ENCODE measurements at places on chromosomes 7 and 10.

- DNase-seq: peak; percentile 40
Observed at GRCh38 chr10:44689368-44689767, 221.8 kb upstream of the TMEM72 start.

- no peak for DNase-seq
Observed at GRCh38 chr7:40315277-40315676, 180.5 kb downstream of the SUGCT start.

DNA sequence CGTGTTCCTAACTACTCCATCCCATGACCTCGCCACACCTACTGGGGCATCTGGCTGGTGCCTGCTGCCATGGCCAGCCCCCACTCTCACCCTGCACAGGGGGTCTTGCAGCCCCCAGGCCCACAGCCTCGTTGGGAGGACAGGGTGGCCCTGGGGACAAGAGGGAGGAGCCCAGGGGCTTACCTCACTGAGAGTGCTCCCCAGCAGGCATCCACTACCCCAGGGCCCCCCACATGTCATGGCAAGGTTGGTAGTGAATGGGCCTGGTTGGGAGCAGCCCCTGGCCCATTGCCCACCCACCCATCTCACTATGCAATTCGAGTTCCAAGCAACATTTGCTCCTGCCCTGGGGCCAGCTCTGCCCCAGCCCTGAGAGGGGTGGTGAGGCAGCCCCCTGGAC is 24.0 kb upstream of the AMZ1 start:
- DNase-seq: no peak

- no peak for DNase-seq
Observed at GRCh38 chr7:148397985-148398384, 192.6 kb upstream of the C7orf33 start.

DNA sequence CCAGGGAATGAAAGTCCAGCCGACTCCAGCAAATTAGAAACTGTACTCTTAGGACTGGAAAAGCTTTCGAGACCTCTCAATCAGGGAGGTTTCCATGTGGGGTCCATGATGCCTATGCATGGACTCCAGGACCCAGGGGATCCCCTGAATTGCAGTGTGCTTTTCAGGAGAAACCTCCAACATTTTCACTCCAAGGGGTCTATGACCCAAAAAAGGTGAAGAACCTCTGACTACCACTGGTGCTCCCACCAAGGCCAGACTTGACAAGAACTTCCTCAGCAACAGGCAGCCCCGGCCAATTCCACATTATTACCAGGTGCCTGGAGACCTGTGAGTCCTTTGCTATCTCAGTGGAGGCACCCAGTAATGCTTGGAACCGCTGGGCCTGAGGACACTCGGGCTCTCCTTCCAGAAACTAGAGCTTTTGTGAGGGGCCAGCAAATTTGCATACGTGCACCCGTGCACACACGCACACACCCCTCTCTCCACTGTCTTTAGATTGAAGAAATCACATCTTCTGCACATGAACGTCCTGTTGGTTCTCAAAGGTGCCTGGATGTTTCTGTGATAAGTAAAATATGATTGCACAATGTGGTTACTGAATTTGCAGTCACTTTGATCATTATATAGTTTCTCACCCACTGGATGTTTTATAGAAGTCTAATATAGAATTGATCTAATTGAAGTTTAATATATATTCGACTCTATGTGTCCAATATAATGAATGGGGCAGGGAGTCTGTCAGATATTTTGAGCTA is 54.7 kb downstream of the SYPL1 start:
- no peak for DNase-seq

DNA sequence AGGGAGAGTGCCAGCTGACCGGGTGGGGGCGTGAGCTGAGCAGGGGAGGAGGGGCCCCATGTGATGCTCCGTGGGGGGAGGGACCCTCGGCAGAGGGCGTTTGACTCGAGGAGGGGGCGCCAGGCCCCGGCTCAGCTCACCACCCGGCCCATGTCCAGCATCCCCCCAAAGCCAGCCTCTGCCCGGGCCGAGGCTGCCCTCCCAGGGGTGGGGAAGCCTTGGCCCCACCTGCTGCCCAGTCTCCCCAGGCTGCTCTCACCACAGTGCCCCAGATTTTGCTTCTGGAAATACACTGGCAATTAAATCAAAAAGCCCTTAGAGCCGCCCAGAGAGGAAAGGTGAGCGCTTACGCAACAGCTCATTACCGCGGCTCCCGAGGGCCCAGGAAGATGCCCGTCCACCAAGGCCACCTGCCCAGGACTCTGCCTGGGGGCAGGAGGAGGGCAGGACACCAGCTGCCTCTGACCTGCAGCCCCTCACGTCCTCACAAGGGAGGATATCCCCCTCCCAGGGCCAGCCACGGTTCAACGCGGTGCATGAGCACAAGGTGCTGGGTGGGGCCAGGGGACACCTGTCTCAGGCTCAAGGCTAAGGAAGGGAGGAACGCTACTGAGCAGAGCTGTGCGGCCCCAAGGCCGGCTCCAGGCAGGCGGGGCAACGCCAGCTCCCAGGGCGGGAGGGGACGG is 70.0 kb upstream of the INPP5A start:
- no peak for DNase-seq

DNA sequence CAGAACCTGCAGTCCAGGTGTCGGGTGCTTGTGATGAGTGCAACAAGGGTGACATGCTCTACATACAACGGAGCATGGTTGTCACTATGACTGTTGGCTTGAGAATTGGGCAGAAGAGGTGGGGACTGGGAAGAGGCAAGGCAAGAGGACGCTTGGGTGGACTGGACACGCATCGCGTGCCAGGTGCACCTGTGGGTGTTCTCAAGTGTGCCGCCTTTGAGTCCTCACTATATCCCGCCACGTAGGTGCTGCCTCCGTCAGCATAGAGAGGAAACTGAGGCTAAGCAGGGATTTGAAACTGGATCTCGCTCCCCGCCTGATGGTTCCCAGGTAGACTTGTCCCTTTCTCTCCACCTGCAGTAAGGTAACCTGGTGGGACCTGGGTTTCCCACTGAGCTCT is 27.2 kb downstream of the CDH23 start:
- no peak for DNase-seq

- DNase-seq: no peak
Observed at GRCh38 chr7:124489082-124489819, 276.3 kb downstream of the GPR37 start.

DNA sequence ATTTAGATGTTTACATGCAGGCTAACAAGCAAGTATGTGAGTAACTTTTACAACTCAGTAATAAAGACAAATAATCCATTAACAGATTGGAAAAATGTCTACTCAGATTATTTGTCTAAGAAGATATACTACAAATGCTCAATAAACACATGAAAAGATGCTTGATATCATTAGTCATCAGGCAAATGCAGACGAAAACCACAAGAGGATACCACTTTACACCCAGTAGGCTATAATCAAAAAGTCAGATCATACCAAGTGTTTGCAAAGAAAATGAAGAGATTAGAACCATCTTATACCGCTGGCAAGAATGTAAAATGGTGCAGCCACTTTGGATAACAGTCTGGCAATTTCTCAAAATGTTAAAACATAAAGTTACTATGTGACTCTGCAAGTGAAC is 84.1 kb downstream of the MALSU1 start:
- DNase-seq: no peak

DNA sequence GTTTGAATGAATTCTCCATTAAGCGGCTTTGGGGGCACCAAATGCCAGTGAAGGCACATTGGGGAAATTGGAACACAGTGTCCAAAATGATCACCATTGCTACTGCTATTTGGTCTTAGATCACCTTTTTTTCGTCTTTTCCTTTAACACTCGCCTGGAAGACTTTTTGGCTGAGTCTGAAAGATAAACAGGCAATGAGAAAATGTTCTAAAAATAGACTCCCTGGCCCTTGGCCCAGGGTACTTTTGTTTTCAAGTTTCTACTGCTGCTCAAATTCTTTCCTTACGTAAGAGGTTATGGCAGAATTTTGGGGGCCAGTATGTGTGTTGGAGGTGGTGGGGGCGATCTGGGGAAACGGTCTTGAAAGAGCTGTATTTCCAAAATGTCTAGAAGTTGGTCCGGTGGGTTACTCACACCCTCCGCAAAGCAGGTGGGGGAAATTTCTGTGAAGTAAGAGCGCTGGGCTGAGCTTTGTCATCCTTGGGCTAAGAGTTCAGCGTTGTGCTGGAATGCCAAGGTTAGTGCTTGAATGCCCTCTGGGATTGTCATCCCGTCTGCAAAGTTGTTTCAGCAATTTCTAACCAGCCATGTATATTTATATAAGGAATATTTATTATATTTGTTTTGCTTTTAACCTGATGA is 1.3 kb upstream of the ITPRIP start:
- no peak for DNase-seq

DNA sequence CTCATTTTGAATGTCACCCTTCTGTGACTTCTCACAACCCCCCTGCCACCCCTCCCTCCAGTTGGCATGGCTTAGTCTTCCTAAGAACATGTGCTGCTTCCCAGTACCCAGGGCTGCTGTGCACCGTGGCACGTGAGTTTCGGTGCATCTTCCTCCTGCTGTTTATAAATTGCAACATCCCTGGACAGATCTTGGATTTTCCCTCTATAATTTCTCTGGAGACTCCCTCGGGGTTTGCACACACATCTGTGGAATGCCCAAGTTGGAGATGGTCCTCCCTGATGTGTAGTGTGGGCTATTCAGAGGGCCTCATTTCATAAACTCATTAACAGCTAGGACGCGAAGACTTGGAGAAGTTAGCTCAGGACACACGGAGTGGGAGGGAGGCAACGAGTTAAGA is 52.9 kb downstream of the IKZF1 start:
- DNase-seq: no peak

- DNase-seq: no peak
Observed at GRCh38 chr10:112564337-112564736, 117.3 kb downstream of the VTI1A start.

GRCh38 chr10:43219848-43220247 is 47.0 kb downstream of the RASGEF1A start:
- no peak for DNase-seq

DNA sequence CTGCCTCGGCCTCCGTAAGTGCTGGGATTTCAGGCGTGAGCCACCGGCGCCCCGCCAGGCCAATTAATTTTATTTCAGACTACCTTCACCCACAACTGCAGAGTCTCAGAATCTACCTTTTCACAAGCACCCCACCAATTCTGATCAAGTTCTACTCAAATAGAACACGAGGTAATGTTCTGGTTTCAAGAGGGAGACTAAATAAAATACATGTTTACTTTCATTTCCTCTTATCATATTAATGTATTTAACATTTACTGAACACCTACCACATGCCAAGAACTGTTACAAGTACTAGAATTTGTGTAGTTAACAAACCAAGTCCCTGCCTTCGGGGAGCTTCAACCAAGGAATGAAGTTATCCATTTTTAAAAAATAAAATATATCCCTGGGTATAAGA is 25.5 kb upstream of the RGS10 start:
- DNase-seq: no peak

GRCh38 chr7:29940199-29940598 is 49.4 kb downstream of the SCRN1 start:
- DNase-seq: no peak

- no peak for DNase-seq
Observed at GRCh38 chr10:13453896-13454295, 74.9 kb downstream of the BEND7 start.

DNA sequence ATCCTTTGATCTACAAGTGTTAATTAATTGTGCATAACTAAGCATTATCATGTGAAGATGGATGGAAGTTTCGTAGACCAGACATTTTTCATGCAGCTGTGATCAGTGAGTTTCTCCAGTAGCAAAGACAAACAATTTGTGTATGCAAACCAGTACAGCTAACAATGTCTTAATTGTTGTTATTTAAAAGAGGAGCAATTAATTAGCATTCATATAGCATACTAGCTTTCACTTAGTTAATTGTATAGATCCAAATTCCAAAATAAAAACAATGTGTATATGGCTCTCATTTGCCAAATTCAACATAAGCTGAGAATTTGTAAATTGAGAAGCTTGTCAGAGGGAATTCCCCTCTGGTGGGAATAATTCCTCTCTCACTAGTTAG is 22.6 kb upstream of the PRKCQ start:
- no peak for DNase-seq

GRCh38 chr7:101576998-101577397 is 52.1 kb downstream of the MYL10 start:
- no peak for DNase-seq

- DNase-seq: no peak
Observed at GRCh38 chr7:157097569-157097968, 41.2 kb upstream of the UBE3C start.

GRCh38 chr7:22346383-22347107 is 10.4 kb downstream of the RAPGEF5 start:
- DNase-seq: no peak

DNA sequence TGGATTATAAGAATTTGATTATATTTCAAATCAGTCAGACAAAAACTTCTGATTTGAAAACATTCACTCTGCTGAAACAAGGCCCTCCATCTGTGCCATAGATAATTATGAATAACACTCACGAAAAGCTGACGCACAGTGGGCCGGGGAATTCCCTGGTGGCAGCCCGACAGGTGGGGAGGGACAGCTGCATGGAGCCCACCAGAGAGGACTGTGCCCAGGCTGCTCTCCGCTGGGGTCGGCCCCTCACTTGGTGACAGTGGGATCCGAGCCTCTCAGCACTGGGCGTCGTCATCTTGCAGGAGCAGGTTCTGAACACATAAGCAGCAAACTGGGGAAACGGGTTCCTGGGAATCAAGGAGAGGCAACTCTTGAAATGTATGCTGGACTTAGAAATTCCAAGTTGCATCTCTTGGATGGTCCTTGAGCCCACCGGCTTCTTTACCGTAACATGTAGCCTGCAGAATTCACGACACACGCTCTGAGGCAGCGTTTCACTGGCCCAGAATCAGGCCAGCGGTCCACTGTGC is 41.4 kb downstream of the AFAP1L2 start:
- no peak for DNase-seq

- DNase-seq: no peak
Observed at GRCh38 chr7:85634951-85635350, 448.1 kb upstream of the SEMA3D start.

GRCh38 chr10:104578671-104579070 is 62.4 kb upstream of the SORCS3 start:
- no peak for DNase-seq

- no peak for DNase-seq
Observed at GRCh38 chr10:46052791-46053375, 6.8 kb upstream of the MSMB start.

DNA sequence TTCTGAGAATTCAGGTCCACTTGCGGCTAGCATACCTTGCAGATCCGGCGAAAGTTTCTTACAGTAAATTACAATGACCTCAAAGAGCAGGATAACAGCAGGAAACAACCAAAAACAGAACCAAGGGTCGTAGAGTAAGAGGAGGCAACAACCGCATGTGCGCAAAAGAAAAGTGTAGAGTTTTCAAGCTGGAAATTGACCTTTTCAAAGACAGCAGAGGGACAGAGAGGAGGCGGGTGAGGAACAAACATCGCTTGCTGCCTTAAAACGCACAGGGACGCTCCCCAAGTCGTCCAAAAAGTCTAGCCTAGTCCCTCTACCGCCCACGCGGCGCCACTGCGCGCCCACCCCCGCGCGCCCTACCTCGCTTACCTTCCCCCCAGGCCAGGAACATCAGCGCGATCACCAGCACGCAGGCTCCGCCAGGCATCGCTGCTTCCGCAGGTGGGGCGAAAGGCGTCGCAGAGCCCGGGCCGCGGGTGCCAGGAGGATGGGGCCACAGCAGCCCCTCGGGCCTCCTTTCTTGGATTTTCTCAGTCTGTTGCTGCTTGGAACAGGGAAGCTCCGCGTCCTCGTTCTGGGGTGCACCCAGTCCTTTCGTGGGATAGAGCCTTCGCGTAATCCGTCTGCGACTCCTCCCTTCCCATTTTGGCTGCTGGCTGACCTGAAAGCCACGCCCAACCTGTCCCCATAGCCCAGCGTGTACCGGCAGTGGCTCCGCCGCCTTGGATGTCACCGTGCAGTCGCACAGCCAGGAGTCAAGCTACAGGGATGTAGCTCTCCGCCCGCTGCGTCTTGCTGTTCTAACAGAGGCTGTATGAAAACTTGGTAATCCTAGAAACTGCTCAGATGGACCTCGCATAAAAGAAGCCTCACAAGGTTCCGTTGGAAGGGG is at the start of gene VWDE:
TSS of gene VWDE (minus strand) at position 579 of the 895 bp plus-strand sequence. CDS start at position 430, 149 bp downstream.
- DNase-seq: peak; percentile 79
